ENCODE measurements at places on chromosomes 1 and 21. TPM values are rescaled to one million over a fixed set of nuclear protein-coding genes. Genes with fewer than 3 reads are reported as not detected.

Gene CASQ2
- total RNA-seq = not detected

Gene SPSB1
- total RNA-seq = 14.4 TPM

Gene RAB25
- 1.2 TPM for total RNA-seq

Gene OVAAL
- total RNA-seq = not detected

Gene PPM1J
- total RNA-seq = 0.69 TPM

Gene RHD
- total RNA-seq = not detected

Gene KRTAP21-1
- not detected for total RNA-seq

Gene MAP3K21
- 7.3 TPM for total RNA-seq

Data from activated T-helper 17 cell treated with anti-CD3 and anti-CD28 coated beads, Interleukin-2, amount 50 U/mL, for 72 hours (primary cell).